Activated CD4-positive, CD25-positive, alpha-beta regulatory T cell (primary cell): ENCODE measurements at places on chromosomes 5 and 9.

- no peak for DNase-seq
Observed at GRCh38 chr9:22921742-22922141, 475.1 kb downstream of the DMRTA1 start.

- DNase-seq: no peak
Observed at GRCh38 chr5:55081541-55081940, 20.9 kb upstream of the GZMA start.

DNA sequence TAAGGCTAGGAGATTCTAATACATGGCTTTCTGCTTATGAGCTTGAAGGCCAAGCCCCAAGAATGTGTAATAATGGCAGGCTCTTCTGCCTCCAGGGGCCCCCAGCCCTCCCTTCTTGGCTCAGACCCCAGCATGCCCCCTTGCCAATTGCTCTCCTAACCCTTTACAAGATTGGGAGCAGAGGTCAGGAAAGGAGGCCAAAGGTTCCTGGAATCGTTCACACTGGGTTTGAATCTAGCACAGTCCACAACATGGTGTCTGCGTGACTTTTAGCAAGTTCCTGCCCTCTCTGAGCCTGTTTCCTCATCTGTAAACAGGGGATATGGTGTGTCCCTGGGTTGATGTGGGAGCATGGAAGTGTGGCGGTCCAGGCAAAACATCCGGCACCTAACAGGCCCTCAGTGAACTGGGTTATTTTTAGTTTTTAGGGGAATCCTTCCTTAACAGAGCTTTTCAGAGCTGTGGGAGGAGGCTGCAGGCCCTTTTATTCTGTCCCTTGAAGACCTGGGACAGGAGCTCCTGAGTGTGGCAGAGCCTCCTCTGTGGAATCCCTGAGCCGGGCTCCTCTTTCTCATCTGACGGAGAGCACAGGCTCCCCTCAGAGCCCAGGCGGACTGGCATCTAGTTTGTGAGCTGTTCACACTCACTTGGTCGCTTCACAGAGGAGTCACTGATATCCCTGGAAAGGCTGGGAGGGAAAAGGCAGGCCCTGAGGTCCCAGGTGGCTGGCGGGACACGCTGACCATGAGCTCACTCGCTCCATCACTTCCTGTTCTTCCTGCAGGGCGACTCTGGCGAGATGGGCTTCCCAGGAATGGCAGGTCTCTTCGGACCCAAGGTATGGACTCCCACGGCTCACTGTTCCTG, 23.4 kb upstream of the ORM1 start:
- DNase-seq: no peak

GRCh38 chr5:73278693-73279092, 105.7 kb downstream of the TMEM174 start:
- no peak for DNase-seq

DNA sequence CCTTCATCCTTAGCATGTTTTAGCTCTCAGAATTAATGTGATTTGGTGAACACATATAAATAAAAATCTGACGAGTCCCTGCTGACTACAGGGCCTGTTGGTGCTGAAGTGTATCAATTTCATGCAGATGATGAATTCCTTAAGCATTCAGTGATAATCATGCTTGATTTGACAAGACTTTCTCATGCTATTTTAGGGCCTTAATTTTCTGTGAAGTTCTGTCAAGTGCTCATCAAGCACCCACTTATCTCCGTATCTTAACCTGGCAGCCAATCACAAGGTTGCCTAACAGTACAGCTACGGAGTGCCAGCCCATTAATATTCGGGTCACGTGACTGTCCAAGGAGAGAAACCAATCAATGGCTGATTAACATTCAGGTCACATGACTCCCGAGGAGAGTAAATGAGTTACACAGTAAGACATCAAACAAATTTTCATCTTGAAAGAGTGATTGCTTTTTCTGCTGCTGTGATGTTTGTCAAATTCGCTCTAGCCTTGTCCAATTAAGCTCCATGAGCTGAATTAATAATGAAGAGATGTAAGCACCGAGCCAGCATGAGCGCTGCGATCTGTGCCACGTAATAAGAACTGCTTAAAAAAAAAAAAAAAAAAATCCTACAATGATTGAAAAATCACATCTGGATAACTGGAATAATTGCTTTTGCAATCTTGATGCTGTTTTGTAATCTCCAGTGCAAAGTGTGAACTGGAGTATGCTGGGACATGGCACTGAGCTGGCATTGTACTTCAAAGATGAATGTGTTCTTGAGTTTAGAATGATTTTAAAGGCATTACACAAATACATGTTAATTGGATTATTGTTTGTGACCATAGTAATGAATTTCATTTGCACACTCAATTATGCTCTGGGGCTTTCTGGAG, 104.3 kb upstream of the SPATA31D4 start:
- DNase-seq: no peak

GRCh38 chr5:1143670-1143951, 31.7 kb upstream of the SLC12A7 start:
- DNase-seq: no peak

DNA sequence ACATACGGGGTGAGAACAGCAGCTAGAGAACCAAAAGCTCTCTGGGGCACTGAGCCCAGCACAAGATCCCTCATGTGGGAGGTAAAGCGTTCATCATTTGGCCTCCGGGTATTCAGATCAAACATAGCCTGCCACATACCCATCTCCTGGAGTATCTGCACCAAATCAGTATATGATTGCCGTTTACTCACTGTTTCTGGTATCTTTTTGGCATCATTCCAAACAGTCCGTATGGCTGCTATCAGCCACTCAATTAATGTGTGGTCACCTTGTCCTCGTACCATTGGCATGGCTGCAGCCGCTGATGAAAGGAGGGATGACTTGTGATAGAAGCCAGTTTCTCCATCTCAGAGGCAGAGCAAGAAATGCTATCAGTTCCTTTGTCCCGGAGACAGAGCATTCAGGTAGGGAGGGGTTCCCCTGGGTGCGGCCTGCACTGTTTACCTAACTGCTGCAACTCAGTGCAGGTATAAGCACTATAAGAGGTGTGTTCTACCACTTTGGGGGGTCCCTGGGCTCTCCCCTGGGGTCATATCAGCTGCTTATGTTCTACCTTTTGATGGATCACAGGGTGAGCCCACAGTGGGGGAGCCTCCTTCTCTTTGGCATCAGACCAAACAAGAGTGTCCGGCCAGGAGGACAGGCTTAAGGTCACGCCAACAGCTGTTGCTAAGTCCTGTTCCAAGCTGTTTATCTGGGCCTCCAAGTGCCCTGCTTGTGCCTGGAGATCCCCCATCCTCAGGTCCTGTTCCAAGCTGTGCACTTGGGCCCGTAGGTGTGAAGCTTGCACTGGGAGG, 9.4 kb downstream of the DMAC1 start:
- DNase-seq: no peak
